ENCODE measurements at places on chromosomes 2 and 18. TPM values are rescaled to one million over a fixed set of nuclear protein-coding genes. Genes with fewer than 3 reads are reported as not detected.

RAB1A gene
- total RNA-seq = 60.8 TPM

ALPG gene
- total RNA-seq = not detected

GALNT3 gene
- 1.5 TPM for total RNA-seq

C2orf15 gene
- total RNA-seq = 1.4 TPM

CFLAR gene
- 222 TPM for total RNA-seq

RAPGEF4 gene
- 0.24 TPM for total RNA-seq

ZFP36L2 gene
- total RNA-seq = 37.3 TPM

ZNF397 gene
- total RNA-seq = 23.2 TPM

TIGD1 gene
- total RNA-seq = 7.7 TPM

PARD3B gene
- total RNA-seq = 0.43 TPM

PSD4 gene
- total RNA-seq = 85.9 TPM

MC4R gene
- total RNA-seq = not detected

TBR1 gene
- total RNA-seq = not detected

SCN1A gene
- total RNA-seq = not detected

POLE4 gene
- total RNA-seq = 76.5 TPM

NDUFV2 gene
- 303 TPM for total RNA-seq

UGT1A8 gene
- total RNA-seq = not detected

CLEC4F gene
- total RNA-seq = not detected

ASB18 gene
- total RNA-seq = not detected

KCNE4 gene
- total RNA-seq = not detected

LCT gene
- total RNA-seq = 0.05 TPM

SLC4A3 gene
- total RNA-seq = not detected

RIT2 gene
- total RNA-seq = not detected

CSRNP3 gene
- total RNA-seq = not detected

LYG1 gene
- 0.36 TPM for total RNA-seq

RGPD3 gene
- not detected for total RNA-seq

DQX1 gene
- total RNA-seq = 0.10 TPM

GAL3ST2 gene
- total RNA-seq = not detected

ICOS gene
- total RNA-seq = 197 TPM

EFHD1 gene
- 1.3 TPM for total RNA-seq

ACMSD gene
- not detected for total RNA-seq

KCNG3 gene
- total RNA-seq = 0.19 TPM

ERMN gene
- total RNA-seq = 1.6 TPM

NXPH2 gene
- not detected for total RNA-seq

Measured in activated naive CD4-positive, alpha-beta T cell treated with anti-CD3 and anti-CD28 coated beads for 36 hours (primary cell).